T-helper 2 cell treated with Interferon-gamma antibody and Interleukin-4, amounts not matched to agents 5 μg/mL and 100 μg/mL, for 36 hours (primary cell): ENCODE measurements at places on chromosomes 11 and 22.
A peak's percentile ranks its signal among the peaks of the same experiment; 100 is the strongest.

GRCh38 chr22:39815932-39816331 lies 77.6 kb downstream of the ENTHD1 start:
- no peak for DNase-seq

DNA sequence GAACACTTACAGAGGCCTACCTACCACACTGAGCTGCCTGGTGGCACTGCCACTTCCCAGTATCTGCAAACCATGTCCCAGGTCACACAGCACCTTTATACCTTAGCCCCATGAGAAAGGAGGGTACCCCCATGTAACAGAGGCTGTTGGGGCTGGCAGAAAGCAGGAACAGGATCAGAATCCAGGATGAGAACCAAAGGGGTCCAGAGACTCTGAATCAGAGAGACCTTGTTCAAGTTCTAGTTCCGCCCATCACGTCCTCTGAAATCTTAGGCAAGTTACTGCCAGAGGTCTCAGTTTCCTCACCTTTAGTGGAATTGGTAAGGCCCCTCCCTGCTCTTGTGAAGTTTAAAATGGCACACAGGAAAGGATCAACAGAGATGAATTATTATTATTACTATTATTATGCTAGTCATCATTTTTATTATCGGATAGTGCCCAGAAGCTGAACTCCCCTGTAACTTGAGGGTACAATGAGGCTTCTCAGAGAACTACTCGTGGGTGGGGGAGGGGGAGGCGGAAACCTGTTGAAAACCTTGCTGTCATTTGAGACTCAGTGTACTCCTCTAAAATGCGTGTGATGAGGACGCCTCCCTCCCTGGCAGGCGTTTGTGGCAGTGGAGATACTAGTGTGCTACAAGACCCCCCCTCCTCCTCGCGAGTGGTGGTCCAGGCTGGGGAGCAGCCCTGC lies 9.3 kb downstream of the SELENOM start:
- no peak for DNase-seq

- no peak for DNase-seq
Observed at GRCh38 chr11:65593518-65594414, 1.8 kb downstream of the KCNK7 start.

- no peak for DNase-seq
Observed at GRCh38 chr11:65036931-65037330, 4.1 kb upstream of the SAC3D1 start.

- no peak for DNase-seq
Observed at GRCh38 chr11:72836111-72836510, 21.9 kb downstream of the ATG16L2 start.

- no peak for DNase-seq
Observed at GRCh38 chr11:17400048-17400775, 11.8 kb upstream of the KCNJ11 start.

DNA sequence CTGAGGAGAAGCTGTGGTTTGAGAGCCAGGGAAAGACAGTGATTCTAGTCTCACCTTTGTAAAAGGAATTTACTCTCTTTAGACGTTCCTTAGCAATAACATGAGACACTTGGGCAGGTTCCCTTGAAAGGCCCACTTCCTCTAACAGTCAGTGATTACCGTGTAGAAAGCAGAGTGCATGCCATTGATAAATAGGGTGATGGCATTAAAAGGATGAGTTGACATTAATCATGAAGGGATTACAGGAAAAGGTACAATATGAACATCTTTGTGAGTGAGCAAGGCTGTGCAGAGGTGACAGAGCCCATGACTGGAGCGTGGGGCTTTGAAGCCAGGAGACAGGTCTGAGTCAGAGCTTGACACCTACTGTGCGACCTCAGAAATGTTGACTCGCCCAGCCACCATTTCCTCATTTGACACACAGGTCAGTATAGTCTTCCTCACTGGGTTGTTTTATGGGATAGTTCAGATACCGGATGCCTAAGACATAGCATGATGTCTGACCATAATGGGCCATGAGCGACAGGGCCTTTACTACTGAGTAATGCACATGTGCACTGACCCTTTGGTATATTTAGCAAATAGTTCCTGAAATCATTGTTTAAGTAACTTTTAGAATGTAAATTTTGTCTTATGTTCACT lies 341.7 kb upstream of the MTNR1B start:
- peak; percentile 22 for DNase-seq

- no peak for DNase-seq
Observed at GRCh38 chr11:10021563-10021962, 272.5 kb downstream of the SBF2 start.

- peak; percentile 54 for DNase-seq
Observed at GRCh38 chr11:130431331-130431773, 2.9 kb upstream of the ADAMTS8 start.

DNA sequence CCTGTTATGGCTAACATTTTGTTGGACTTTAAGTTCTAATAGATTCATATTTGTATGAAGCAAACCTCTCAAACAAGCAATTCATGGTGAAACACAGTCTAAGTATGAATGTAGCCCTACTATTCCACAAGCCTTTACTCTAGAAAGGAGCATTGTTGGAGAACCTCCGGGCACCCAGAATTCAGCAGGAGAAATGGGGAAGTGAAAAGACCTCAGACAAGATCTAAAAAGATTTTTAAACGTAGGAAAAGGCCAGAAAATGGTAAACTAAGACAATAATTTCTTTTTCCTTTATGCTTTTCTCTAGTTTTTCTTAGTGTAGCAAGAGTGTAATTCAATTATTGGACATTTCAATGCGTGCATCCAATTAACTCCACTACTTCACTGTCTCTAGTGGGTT lies 426.4 kb downstream of the INSC start:
- DNase-seq, result no peak

- DNase-seq, result no peak
Observed at GRCh38 chr11:38819981-38820380, 2221.9 kb upstream of the RAG2 start.

GRCh38 chr11:67376873-67377808 lies 3.7 kb upstream of the CLCF1 start:
- no peak for DNase-seq

GRCh38 chr11:94793002-94793401 lies 24.8 kb downstream of the AMOTL1 start:
- no peak for DNase-seq

- DNase-seq, result no peak
Observed at GRCh38 chr11:71304491-71304890, 52.1 kb upstream of the SHANK2 start.

DNA sequence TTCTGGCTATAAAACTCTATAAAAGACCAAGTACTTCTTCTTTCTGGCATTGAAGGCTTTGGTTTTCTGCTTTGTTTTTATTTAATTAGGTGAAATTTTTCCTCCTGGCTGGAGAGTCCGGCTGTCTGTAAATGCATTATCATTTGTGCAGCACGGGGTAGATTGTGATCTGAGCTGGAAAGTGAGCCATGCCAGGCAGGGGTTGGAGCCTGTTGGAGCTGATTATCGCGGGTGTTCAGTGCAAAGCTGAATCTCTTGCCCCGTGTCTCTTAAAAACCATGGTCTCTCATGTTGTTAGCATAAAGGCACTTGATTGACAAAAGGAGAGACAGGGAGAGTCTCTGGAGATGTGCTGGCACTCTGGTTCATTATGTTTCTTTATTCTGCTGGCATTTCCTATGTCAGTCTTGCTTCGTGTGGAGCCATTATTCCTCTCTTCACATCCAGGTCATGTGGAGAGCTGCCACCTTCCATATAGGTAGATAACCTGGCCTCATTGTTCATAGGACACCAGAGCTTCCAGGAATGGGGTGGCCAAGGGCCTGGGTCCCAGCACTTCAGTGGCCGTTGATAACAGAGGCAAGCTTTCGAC lies 75.2 kb downstream of the LDLRAD3 start:
- DNase-seq, result no peak

- peak; percentile 52 for DNase-seq
Observed at GRCh38 chr22:46071451-46072109, 78.7 kb upstream of the PPARA start.

DNA sequence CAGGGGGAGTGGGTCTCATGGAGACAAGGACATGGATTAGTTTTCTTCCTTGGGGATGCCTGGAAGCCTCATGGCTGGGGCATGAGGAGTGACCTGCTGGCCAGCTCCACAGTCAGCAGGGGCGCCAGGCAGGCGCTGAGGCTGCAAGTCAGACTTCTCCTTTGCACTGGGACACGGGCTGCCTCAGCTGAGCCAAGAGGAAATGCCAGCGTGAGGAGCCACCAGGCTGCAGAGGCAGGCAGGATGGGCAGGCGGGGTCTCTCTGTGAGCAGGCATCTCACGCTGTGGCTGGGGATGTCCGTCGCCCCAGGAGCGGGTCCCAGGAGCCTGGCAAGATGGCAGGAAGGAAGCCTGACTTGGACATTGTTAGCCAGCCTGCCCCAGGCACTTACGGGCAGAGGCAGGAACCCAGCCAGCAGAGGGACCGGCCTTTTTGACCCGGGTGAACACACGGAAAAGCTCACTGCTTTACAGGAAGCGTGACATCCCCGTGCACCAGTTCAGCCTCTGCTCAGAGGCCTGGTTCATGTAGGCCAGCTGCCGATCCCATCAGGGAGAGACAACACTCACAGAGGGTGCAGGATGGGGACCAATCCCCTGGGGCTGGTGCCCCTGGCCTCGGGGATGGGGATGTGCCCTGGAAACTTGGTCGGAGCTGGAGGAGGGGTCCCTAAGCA lies 10.2 kb downstream of the GNB1L start:
- DNase-seq, result no peak

DNA sequence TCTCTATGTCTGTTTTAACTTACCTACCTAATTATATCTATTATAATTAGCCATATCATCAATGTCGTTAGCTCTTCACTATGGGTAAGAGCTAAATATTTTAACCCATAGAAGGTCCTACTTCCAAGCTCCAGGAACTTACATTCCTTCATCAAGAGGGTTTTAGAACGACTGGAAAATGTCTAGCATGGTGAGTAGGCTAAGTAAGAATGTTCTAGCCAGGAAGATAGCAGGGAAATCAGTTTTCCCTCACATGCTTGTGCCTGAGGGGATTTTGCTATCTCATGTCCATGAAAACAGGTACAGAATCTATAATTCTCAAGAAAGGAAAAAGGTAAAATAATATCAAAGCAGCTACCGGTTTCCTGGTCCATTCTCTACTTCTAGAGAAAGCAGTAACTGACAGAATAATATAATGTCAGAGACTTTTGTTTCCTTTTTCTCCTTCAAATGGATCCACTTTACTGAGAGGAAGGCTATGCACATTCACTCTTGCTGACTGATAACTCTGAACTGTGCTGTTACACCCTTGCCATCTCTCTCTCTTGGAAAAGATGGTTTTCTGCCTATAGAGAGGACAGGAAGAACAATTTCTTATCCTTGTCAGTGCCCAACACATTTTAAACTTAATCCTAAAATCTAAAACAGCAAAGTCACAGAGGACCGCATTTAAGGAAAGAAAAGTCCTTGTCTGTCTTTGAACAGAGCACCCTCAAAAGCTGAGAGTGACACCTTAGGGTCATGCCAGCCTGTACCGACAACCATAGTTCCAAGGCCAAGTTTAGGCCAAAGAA lies 67.0 kb downstream of the MAML2 start:
- DNase-seq, result no peak

- no peak for DNase-seq
Observed at GRCh38 chr11:116962108-116962507, 124.7 kb upstream of the APOA1 start.

GRCh38 chr22:18110194-18110953 lies at the start of gene TUBA8:
TSS of gene TUBA8 (plus strand) at chr22:18110809. CDS start at chr22:18110866, 57 bp downstream.
- peak; percentile 54 for DNase-seq

GRCh38 chr11:131760091-131761061 lies 390.0 kb downstream of the NTM start:
- no peak for DNase-seq

DNA sequence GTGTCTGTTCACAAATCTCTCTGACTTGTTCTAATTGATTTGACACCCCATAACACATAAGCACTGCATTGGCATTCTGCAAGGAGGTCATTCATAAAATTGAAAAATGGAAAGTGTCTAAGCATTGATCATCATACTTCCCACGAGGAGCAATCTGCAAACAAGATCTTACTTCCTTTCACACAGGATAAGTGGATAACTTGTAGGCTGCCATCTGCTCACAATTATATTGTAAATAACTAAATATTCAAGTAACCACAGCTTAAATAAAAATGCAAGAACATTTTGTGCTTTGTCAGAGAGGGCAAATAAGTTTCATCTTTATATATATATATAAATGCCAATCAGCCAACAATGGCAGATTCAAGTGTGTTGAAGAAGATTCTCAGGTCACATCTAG lies 264.8 kb upstream of the ZC3H12C start:
- DNase-seq, result no peak

DNA sequence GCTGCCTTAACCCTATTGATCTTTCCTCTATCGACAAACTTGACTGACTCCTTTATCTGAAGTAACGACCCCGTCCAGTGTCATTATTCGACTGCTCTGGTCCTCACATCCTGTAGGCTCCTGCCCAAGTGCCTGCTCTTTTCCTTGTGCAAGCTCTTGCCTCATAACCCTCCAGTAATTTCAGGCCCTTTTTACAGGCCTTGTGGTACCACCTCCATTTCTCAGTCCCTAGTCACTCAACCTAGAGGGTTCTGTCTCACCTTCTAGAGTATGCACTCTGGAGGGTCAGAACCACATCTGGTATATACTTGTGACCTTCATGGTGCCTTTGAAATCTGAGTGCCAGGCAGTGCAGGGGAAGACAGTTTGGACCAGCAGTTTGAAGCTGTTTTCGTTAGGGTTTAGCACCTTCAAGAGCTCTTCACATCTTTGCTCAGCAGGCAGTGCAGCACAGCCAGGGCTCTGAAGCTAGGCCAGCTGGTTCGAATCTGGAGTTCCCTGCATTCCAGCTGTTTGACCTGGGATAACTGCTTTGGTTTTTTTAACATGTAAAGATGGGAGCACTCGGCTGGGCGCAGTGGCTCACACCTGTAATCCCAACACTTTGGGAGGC lies 11.2 kb downstream of the SNRPD3 start:
- no peak for DNase-seq

DNA sequence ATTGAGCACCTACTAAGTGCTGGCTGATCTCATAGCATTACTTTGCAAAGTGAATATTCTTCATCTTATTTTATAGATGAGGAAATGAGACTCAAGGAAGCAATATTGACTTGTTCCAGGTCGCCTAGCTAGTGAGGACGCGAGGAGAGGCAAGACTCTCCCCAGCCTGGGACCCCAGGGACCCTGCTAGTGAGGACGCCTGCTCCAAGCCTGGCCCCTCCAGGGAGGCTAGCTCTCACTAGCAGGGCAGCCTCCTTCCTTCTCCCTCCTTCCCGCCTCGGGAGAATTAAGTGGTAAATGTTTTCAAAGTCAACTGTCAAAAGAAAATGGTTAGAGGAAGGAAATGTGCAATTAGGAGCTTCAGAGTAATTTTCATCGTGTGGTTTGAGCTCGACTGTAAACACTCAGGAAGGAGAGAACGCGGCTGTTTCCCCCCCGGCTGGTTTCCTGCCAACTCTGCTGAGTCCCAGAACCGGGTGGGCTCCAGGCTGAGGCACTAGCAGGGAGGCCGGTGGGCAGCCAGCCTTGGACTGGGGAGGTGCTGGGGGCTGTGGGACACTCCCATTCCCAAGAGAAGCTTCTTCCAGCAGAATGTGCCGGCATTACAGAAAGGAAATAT lies 17.9 kb downstream of the MYEOV start:
- no peak for DNase-seq

- DNase-seq, result no peak
Observed at GRCh38 chr11:101880222-101880621, 34.6 kb upstream of the CEP126 start.
